ENCODE measurements at places on chromosomes 3 and 15.

DNA sequence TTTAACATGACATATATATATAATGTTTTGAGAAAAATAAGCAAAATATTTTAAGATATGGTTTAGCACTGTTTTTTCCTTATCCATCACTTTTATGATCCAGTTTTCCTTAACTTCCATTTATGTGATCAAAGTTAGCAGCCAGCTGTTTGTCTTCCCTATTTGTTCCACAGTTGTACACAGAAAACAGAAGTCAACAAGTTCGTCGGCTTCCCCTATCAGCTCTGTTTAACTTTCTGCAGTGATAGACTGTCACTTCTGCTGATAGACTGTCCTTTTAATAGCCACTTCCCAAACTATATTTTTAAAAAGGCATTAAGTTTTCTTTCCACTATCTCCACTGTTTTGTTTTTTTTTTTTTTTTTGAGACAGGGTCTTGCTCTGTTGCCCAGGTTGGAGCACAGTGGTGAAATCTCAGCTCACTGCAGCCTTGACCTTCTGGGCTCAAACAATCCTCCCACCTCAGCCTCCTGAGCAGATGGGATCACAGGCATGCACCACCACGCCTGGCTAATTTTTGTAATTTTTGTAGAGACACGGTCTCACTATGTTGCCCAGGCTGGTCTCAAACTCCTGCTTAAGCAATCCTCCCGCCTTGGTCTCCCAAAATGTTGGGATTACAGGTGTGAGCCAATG, 7.2 kb downstream of the FSD2 start:
- no peak for DNase-seq

- no peak for DNase-seq
These were observed 49.3 kb downstream of the PDIA5 start for GRCh38 chr3:123116116-123116515.

DNA sequence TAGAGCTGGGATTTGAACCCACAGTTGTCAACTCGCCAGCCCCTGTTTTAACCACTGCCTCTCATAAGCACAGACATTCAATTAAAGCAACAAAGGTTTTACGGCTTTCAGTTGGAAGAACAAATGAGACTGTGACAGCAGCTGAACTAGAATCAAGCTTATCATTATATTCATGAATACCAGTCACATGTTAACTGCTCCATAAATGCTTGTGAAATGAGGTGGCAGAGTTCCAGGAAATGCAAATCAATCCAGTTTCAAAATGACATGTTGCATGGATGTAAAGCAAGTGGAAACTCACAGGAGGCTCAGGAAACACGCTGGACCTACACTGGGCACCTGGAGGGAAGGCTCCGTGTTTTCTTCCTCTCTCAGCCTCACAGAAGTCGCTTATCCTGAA, 3.9 kb downstream of the GP5 start:
- no peak for DNase-seq

- DNase-seq: no peak
These were observed 2.1 kb upstream of the ISY1 start for GRCh38 chr3:129162729-129163579.

DNA sequence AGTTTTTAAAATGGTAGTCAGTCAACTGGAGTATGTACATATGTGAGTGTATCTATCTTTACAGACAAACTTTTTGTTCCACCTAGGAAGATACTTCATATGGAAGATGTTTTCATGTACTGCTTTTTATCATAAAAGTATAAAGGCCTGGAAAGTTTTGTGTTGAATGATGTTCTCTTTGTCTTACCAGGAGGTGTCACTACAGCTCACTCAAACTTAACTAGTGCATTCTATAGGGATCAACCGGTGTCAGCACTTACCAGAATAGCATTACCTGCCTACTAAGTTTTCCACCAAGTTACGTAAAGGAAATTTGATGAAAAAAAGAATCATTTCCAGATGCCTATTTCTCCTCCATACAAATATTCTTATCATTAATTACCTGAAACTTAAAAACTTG, 522.6 kb upstream of the SEMA6D start:
- no peak for DNase-seq

- DNase-seq: no peak
These were observed at the start of gene OCA2 for GRCh38 chr15:28098766-28099554. Gene OCA2, minus strand, starts transcription at chr15:28099315. Its CDS starts 17,441 bp downstream, at chr15:28081874.

GRCh38 chr3:112640276-112640929, 540 bp downstream of the CCDC80 start:
- DNase-seq: no peak

GRCh38 chr15:67114846-67115585, 49.6 kb downstream of the SMAD3 start:
- no peak for DNase-seq

GRCh38 chr3:148238421-148238821, 459.3 kb upstream of the AGTR1 start:
- no peak for DNase-seq

DNA sequence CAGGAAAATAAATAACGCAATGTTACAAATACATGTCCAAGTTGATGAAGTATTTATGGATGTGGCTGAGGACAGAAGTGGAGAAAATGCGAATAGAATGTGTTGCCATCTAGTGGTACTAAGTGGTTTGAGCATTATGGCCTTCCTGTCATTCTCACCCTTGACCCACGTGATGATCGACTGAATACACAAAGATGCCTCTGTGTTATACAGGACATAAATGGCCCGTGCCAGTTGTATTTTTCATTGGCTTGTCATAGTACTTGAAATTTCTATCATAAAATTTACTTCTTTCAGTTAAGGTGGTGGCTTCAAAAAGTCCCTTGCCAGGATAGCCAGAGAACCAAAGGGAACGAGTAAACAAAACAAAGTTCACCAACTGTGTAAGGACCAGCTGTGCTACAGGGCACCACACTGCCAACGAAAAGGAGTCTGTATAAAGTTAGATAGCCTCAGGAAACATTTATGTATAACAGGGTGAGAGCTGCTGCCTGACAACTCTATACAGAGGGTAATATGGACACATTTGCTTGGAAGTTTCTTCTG, 103.7 kb downstream of the MYH15 start:
- peak; percentile 59 for DNase-seq

- DNase-seq: no peak
These were observed 13.1 kb upstream of the BLOC1S6 start for GRCh38 chr15:45573961-45574629.

- DNase-seq: no peak
These were observed 58.5 kb downstream of the ST6GAL1 start for GRCh38 chr3:186988806-186989205.

DNA sequence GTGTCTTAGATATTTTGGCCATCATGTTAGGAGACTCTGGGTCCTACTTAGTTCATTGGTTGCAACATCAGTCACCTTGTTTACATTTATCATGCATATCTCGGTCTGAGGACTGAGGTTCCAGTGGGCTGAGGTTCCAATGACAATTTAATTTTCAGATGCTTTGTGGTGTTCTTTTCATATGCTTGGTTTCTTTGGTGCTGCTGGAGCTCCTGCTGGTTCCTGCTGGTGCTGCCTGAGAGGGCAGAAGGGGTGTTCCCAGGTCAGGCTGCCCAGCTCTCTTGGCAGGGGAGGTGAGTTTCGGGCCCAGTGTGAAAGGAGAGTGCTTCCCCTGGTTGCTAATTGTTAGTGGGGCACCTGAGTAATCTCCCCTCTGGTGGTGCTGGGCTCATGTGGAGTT, 6.9 kb upstream of the KLHL40 start:
- DNase-seq: no peak
